ENCODE measurements at places on chromosomes 11 and 22.
A peak's percentile ranks its signal among the peaks of the same experiment; 100 is the strongest.

- DNase-seq: no peak
Measured at GRCh38 chr11:1283091-1283511, 26.3 kb downstream of the TOLLIP start.

- no peak for DNase-seq
Measured at GRCh38 chr22:28002181-28002700, 83.2 kb upstream of the PITPNB start.

DNA sequence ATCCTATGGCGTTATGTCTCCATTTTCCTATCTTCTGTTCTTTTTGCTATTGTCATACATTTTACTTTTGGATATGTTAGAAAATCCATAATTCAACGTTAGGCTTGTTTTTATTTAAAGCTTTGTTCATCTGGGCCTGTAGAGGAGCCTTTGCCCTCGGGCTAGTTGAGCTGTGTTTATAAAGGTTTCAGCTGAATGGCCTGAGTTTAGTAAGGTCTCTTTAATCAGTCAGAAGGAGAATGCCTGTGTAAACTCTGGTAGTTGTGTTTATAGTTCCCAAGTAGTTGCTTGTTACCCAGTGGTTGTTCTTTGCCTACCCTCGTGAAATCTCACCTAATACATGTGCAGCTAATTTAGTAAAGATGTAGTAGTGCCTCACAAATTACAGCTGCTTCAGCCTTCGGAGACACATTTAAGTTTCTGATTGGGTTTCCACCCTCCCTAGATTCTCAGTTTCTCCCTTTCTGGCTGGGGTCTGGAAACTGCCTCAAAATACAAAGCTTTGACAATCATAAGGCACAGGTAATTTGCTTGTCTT is 33.1 kb downstream of the MTMR3 start:
- no peak for DNase-seq

GRCh38 chr22:17982572-17983141 is 41.7 kb downstream of the MICAL3 start:
- no peak for DNase-seq

DNA sequence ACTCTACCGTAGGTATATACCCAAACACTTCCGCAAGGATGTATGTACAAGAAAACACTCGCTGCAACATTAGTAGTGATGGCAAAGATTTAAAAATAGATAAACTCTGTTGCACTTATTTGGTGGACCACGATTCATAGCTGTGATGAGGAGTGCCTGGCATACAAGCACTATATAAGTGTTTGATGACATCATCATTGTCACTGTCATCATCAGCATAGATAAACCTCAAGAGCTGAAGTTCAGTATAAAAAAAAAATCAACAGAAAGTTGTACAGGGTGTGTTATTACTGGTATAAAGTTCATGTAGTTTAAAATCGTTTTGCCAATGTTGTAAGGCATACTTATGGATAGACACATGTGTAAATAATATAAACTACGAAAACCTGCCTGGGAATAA is 24.0 kb upstream of the NUP50 start:
- peak; percentile 27 for DNase-seq

DNA sequence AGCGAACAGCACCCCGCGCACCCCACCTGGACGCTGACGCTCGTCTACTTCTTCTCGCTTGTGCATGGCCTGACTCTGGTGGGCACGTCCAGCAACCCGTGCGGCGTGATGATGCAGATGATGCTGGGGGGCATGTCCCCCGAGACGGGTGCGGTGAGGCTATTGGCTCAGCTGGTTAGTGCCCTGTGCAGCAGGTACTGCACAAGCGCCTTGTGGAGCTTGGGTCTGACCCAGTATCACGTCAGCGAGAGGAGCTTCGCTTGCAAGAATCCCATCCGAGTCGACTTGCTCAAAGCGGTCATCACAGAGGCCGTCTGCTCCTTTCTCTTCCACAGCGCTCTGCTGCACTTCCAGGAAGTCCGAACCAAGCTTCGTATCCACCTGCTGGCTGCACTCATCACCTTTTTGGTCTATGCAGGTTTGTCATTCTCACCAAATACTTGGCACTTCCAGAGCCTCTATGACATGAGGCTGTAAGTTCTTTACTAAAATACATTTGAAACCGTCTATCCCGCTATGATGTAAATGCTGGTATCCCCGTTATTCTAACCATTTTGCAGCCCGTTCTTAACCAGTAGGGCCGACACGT is 535 bp downstream of the AQP11 start:
- DNase-seq: peak; percentile 0

- DNase-seq: peak; percentile 41
Measured at GRCh38 chr11:65116370-65117205, 913 bp downstream of the ZNHIT2 start.

GRCh38 chr22:19244600-19245352 is 46.7 kb downstream of the CLTCL1 start:
- DNase-seq: no peak

DNA sequence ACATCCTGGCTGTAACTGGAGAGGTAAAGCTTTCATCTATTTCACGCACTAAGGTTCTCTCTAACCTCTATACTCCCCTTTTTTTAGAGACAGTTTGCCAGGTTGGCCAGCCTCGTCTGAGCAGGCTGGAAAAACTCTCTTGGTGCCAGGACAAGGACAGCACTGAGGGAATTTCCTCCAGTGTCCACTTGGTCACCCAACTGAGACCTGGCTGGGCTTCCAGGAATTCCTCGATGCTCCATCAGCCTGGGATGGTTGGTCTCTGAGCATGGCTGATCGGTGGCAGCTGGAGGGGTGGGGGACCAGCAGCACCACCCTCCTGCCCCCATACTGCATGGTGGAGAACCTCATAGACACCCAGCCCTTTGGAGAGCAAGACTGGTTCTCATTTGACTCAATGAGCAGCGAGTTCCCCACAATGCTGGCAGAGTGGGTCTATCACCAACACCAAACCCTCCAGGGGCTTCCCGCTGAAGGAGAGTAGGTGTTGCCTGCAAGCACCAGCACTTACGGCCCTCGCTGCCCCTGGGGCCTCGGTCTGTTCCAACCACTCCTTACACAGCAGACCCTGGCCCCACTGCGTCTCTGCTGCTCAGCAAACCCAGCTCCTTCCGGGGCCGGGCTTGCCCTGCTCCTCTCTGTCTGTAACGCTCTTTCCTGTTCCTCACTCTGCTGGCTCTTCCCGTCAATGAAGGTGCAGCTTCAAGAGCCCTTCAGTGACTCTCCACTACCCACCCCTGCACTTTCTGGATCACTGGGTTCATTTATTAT is 122.2 kb downstream of the ST3GAL4 start:
- no peak for DNase-seq

GRCh38 chr11:113896156-113896879 is 8.3 kb upstream of the HTR3B start:
- peak; percentile 44 for DNase-seq

GRCh38 chr11:2156416-2157182 is 4.4 kb downstream of the INS start:
- DNase-seq: peak; percentile 74

DNA sequence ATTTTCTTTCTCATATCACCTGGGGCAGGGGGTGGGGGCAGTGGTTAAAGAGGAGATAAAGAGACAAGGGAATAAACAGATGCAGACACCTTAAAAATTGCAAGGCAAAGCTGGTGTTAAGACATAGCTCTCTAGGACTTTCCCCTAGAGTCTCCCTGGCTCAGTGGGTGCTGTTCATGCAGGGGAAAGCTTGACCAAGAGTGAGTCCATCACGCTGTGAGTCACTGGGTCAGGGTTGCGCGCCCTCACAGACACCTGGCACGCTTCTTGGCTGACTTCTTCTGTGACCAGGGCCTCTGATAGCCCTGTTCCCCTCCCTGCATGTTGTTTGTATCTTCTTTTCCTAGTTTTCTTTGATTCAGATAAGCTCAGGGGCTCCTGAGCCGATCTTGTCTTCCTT is 31.9 kb downstream of the COMMD9 start:
- DNase-seq: peak; percentile 51

DNA sequence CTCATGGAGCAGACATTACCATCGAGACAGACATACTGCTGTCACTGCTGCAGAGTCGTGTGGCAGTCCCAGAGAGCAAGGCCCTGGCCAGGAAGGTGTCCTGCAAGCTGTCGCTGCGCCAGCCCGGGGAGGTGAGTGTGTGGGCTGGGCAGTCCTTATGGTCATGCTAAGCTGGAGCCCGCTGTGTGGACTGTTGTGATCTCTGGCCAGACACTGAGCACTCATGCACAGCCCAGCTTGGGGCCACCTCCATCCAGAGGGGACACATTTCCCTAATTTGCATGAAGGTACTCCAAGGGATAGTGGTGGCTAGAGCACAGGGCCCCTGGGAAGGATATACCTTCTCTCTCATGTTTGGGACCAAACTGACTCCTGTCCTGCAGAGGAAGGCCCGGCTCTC is 9.6 kb downstream of the ANKK1 start:
- DNase-seq: no peak

DNA sequence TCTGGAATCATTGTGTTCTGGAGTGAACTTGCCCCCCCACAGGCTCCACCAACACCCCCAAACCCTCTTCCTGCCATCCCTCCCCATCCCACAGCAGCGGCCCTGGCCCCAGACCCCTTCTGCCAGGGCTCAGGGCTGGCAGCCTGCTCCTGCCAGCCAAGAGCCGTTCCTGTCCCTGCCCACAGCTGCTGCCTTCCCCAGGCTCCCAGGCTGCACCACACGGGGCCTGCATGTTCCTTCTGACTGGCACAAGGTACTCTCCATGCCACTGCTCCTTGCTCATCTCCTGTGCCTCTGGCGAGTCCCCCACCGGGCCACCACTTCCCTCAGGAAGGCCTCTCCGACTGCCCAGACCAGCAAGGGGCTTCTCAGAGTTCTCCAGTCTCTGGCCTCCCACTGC is 4.9 kb downstream of the GP1BB start:
- DNase-seq: no peak

DNA sequence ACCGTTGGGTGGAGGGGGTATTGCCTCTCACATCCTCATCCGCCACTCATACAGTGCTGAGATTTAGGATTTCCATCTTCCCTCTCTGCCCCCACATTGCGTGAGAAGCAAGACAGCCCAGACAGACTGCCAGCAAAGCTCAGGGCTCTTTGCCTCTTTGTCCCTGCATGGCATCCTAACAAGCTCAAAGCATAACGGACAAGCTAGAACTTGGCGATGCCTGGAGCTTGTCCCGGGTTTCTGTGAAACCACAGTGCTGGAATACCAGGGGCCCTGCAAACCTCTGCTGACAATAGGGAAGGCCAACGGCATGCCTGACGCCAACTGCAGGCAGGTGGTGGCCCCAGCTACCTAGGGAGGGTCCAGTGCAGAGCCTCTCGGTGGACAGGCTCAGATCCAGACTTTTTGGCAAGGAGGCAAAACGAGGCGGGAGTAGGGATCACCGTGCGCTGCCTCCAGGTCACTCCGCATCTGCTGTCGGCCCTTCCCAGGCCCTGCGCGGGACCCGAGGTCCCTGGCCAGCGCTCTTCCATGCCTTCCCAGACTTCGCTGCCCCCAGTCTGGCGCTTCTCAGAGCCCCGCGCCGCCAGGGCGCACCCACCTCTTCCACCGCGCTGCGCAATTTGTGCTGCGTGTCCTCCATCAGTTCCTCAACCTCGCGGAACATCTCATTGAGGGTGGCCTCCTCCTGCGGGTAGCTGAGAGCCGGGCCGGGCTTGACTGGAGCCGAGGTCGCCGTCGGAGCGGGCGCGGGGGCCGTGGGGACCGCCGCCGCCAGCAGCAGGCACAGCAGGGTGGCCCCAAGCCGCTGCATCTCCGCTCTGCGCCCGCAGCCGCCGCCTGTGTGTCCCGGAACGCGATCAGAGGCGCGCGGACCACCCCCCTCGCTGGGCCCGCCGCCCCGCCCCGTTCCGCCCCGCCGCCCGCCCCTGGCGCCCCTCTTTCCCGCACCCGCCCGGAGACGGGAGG is at the start of gene DKK3:
Gene DKK3 (minus strand): TSS at position 858 of the 969 bp plus-strand sequence. CDS start 44 bp downstream, at position 814.
- DNase-seq: no peak

Measured in suppressor macrophage treated with lipopolysaccharide for 4 hours (primary cell).